ENCODE measurements at places on chromosomes 5 and 9.
A peak's percentile ranks its signal among the peaks of the same experiment; 100 is the strongest.

DNA sequence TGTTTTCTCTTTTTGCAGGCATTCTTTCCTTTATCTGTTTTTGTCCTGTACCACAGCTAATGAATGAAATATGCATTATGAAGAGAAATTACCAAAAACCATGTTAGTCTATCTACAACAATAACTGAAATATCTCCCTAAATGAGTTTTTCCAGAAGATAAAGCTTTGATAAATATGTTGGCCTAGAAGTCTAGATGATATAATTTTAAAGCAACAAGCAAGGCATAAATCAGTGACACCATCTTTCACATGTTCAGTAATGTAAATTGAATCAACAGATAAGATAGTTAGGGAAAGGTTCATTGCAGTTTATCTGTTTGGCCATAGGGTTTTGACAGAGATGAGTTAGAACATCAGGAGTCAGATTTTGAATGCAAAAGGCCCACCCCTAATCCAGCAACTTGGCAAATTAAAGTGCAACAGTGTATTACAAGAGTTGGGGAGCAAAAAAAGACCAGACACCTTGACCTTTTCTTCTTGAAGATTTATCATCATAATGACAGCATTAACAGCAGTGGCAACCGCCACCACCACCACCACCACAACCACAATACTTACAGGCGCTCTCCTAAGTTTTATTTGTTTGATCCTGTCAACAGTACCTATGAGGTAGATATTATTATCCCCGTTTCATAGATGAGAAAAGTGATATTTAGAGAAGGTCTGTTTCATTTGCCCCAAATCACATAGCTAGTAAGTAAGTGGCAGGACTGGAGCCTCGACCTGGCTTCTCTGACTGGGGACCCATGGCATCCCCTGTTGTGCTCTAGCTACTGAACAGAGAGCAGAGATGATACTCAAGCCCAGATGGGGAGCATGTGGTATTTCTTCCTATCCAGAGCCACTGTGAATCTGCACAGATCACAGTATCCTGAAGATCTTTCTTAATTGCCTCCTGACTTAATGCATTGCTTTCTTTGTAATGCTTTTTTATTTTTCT lies 122.8 kb upstream of the DHFR start:
- no peak for DNase-seq

GRCh38 chr5:158629591-158630312 lies 470.0 kb downstream of the EBF1 start:
- no peak for DNase-seq

GRCh38 chr5:102139029-102139428 lies 157.1 kb downstream of the SLCO4C1 start:
- DNase-seq = no peak

GRCh38 chr5:179241175-179241574 lies 104.1 kb downstream of the ADAMTS2 start:
- no peak for DNase-seq

DNA sequence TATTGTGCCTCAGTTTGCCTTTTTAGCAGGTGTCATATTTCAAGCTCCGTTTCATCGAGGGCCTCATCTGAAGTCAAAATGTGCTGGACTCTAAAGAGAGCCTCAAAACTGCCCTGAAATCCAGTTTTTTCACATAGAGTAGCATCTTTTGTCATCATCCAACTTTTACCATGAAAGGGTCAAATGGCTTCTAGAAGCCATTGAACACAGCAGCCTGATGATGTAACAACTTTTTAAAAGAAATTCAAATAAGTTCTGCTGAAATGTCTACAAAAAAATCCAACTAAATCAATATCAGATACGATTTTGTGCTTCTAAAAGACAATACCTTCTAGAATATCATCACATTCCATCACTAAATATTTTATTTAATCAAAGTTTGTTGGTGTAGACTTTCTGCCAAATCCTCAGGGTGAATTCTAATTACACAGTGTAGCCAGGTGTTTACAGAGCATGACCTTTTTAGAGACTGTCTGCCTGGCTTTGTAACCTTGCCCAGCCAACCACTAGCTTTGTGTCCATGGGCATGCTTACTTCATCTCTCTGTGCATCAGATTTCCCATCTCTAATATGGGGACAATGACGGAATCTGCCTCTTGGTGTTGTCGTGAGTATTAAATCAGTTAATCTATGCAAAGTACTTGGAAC lies 505.0 kb downstream of the EBF1 start:
- no peak for DNase-seq

DNA sequence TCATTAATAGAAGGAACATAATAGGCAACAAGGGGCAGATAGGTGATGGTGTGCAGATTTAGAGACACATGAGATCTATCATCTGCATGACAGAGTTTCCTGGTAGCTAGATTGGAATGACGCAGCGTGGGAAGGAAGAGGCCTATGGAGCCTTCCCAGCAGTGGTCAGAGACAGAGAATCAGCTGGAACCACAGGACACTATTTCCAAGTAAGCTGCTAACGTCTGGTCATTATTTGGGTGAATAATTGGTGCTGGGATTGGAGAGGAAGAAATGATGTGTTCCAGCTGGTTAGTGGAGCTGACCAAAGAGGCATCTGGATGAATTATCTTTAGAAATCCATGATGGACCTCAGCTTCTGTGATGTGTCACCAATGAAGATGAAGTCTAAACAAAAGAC lies 91.2 kb upstream of the PRR16 start:
- no peak for DNase-seq

DNA sequence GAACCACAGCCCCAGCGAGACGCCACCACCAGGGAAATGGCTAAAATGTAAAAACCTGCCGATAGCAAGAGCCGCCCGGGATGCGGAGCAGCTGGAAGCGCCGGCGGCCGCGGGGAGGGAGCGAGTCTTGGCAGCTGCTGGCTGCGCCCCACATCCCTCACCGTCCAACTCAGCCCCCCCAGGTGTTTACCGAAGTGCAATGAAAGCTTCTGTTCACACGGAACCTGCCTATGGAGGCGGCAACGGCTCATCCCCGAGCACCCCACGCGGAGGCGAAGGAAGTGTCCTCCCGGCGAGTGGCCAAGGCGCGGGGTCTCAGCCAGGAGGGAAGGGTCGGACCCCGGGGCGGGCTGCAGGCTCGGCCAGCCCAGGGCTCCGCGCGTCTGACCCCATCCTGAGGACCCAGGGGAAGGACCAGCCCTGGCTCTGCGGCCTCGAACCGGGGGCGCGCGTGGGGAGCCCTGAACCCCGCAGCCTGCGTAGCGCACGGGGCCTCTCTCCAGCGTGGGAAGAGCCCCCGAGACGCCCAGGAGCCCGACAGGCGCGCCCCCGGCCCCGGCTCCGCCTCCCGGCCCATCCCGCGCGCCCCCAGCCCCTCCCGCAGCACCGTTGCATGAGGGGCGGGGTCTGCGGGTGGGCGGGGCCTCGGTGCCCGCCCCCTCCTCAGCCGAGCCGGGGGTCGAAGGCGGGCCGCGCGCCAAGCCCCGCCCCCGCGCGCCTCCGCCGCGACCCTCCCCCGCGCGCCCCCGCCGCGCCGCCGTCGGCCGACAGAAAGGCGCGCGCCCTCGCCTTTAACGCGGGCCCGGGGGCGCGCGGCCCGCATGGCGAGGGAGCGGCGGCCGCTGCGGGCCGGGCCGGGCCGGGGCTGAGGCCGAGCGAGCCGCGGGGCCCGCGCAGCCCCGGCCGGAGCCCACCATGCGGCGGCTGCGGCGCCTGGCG lies at the start of gene DIPK1B:
TSS of gene DIPK1B (plus strand) at position 822 of the 939 bp plus-strand sequence. CDS start at position 916, 94 bp downstream.
- no peak for DNase-seq

DNA sequence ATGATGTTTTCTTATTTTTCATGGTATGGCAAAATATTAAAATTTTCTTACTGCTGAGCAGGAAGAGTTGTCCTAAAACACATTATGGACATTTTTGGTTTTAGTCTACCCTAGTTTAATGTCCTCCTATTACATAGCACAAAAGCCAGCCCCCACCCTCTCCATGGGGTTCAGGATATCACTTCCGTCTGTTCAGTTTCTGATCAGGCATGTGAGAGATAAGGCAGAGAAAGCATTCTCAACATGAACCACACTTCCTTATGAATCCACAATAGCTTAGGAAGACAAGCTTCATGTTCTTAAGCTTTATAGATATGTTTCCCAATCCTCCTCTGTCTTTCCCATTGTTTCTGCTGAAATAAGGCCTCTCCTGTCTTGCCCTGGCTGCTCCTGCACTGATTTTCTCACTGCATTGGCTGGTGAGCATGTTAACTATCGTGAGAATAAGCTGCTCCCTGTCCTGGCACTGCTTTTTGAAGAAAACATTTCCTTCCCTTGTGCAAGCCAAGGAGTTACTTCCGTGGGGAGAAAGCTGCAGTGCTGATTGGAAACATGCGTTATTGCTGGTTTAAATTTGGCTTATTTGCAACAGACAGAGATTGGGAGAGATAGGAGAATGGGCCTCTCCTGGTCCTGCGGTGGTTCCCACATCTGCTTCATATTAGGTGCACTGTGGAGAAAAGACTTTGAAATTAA lies 260.3 kb upstream of the RPS23 start:
- DNase-seq = no peak

DNA sequence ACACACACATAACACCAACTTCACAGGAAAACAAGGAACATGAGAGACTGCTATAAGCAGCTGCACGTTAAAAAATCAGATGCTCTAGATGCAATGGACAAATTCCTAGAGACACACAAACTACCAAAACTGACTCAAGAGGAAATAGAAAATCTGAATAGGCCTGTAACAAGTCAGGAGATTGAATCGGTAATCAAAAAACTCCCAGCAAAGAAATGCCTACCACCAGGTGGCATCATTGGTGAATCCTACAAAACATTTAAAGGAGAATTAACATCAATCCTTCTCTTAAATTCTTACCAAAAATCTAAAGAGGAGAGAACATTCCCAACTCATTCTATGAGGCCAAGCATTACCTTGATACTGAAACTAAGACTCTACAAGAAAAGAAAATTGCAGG lies 54.9 kb downstream of the NDST1 start:
- no peak for DNase-seq

DNA sequence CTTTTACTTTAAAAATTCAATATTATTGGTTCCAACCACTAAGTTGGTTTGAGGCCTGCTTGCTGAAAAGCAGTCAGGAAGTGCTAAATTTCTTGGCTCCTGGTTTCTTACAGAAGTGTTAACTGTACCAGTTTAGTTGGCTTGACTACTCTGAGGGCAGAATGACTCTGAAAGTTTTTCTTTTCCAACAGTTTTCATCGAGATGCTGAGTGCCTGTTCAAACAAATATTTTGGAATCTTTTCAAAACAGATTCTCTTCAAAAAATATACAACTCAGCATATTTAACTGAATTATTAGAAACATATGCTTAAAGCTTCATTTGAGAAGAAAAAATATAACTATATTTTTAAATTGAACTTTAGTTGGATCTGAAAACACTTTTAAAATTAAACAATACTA lies 37.0 kb downstream of the SLC38A9 start:
- no peak for DNase-seq

DNA sequence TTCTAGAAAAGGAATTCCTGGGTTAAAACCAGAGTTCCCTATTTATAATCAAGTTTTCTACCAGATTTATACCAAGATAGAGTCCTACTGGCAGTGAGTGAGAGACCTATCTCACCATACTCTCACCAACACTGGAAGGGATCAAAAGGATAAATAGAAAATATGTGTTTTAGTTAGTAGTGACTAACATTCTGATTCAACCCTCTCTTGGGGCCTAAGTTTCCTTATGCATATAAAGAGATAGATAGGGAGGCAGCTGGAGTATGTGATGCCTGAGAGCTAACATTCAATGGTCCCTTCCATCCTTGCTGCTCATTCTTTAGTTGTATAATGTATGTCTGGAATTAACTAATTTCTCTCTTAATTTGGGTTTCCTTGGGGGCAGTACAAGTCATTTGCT lies 32.0 kb downstream of the CKMT2 start:
- no peak for DNase-seq

GRCh38 chr9:126393876-126394275 lies 67.2 kb downstream of the MVB12B start:
- no peak for DNase-seq

GRCh38 chr9:120478208-120478607 lies 101.8 kb downstream of the CDK5RAP2 start:
- no peak for DNase-seq

- peak; percentile 25 for DNase-seq
Observed at GRCh38 chr5:6827526-6828219, 114.4 kb downstream of the TENT4A start.

DNA sequence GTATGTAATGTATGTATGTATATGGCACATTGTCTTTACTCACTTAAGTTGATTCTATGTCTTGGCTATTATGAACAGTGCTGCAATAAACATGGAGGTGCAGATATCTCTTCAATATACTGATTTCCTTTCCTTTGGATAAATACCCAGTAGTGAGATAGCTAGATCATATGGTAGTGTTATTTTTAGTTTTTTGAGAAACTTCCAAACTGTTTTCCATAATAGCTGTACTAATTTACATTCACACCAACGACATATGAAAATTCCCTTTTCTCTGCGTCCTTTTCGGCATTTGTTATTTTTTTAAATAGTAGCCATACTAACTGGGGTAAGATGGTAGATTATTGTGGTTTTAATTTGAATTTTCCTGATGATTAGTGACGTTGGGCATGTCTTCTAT lies 445.6 kb downstream of the NFIB start:
- no peak for DNase-seq

GRCh38 chr9:89721971-89722530 lies 117.2 kb downstream of the GADD45G start:
- no peak for DNase-seq

GRCh38 chr9:98191671-98192502 lies 550 bp downstream of the CORO2A start:
- peak; percentile 15 for DNase-seq

- no peak for DNase-seq
Observed at GRCh38 chr9:74521009-74521408, 23.9 kb downstream of the RORB start.
